GM03348 (cell line): ENCODE measurements at places on chromosomes 1 and 21.

GRCh38 chr1:99755664-99756063, 10.8 kb downstream of the FRRS1 start:
- DNase-seq, result no peak

DNA sequence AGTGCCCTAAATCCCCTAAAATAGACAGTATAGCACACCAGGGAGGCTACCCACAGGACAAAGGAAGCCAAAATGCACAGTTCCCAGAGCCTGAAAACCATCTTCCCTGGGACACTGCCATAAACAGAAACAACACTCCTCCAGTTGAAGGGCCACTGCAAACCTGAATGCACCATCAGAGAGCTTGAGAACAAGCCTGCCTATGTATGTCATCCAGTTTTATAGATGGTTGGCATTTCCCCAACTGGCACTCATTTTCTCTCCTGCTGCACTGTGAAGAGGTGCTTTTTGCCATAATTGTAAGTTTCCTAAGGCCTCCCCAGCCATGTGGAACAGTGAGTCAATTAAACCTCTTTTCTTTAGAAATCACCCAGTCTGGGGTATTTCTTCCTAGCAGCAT, 169.0 kb downstream of the AGBL4 start:
- no peak for DNase-seq

DNA sequence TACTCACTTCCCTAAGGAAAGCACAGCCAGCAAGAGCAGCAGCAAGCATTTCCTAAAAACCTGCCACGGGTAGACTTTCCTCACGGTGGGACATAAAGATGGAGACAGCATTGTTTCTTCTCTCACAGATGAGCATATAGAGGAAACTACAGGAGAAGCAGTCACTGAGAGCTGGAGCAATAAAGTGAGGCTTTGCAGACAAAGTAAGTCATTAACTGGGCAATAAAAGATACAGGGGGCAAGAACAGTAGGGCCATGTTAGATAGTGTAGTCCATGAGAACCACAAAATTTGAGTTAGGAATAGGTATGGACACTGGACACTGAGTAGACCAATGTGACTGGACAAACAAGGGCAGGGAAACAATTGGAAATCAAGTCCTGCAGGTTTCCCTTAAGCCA, 240.1 kb upstream of the NFIA start:
- DNase-seq, result no peak

- DNase-seq, result no peak
These were observed 236.2 kb upstream of the NRIP1 start for GRCh38 chr21:15301014-15301413.

DNA sequence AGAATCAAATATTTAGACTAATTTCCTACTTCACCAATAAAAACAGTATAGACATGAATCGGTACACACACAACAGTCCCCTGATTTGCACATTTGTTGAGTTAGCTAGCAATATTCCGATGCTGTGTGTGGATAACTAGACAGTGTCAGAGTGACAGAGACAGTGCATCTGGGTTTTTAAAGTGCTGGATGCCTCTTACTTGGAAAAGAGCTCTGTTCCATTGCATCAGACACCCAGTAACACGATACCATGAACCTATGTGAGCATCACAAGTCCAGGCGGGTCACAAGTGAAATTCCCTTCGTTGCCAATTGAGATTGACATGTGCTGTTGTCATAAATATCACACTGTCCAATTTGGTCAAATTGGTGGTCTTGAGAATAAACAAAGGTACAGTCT, 82.0 kb upstream of the ESRRG start:
- DNase-seq, result no peak

DNA sequence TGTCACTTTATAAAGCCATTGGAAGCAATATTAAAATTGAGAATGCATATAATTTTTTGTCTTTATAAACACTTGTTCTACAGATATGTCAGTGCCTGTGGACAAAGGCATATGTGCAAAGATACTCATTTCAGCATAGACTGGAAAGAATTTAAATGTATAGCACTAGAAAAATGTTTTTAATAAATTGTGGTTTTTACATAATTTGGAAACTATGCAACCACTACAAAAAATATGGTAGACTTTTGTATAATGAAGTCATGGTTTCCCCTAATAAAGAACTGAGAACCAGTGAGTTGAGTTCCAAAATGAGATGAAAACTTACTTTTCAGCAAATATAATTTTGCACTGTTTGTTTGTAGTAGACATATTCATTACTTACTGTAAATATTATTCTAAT, 48.5 kb downstream of the BRINP3 start:
- DNase-seq, result no peak

DNA sequence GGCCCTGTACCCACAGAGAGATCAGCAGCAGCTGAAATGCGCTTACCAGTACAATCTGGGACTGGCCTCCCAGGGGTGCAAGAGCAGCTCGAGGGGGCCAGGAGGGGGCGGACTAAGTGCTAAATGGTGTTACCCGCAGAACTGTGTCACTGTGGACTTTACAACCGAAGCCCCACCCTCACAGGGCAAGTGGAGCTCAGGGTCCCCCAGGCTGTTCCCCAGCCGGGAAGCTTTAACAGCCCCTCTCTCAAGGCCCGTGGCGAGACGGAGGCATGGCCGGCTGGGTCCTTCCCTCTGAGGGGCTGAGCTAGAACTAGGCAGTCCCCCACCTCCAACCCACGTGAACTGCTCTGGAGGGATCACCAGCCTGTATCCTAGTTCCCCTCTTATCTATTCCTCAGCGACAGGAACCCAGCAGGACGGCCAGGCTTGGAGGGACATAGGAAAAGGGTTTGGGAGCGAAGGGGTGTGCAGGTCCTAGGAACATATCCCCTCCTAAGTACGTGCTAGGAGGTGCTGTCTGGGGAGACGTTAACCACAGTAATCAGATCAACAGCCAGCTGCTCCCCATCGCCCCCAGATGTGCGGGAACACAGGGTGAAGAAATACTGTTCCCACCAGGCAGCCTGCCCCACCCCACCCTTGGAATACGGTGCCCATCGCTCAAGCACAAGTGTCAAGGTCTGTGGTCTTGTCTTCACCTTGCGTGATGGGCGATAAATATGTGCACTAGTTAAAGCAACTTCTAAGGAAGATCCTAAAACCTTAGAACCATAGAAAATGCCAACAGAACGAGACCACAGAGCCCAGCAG, 24.4 kb downstream of the ZBTB17 start:
- DNase-seq, result no peak

DNA sequence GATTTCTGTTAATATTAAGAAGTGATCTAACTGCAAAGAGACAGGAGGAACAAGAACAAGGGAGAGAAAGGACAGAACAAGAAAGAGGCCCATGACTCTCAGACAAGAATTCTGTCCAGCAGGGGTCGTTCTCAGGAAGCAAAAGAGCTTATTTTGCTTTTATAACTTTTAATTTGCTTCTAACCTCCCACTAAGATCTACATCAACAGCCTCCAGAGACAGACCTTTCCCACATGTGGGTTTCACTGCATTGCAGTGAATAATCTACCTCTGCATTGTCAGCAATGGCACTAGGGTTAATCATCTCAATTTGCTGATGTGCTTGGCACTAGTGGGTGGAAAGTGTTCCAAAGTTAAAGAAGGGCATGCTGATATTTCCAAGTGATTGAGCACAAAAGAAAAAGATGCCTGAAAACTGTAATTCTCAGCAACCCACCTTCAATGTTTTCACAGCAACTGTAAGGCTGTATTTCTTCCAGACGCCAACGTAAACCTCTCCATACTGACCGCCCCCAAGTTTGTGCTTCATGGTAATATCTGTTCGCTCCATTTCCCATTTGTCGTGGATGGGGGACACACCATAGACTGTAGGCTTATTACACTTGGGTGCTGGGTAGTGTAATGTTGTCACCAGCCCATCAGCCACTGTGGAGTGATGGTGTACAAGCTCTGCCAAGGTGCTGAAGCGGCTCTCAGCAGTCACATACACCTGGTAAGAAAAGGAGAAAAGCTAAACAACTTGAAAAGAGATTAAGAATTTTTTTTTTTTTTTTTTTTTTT, 39.5 kb downstream of the TOR3A start:
- peak; percentile 50 for DNase-seq

GRCh38 chr1:49526672-49527071, 497.1 kb downstream of the AGBL4 start:
- DNase-seq, result no peak

DNA sequence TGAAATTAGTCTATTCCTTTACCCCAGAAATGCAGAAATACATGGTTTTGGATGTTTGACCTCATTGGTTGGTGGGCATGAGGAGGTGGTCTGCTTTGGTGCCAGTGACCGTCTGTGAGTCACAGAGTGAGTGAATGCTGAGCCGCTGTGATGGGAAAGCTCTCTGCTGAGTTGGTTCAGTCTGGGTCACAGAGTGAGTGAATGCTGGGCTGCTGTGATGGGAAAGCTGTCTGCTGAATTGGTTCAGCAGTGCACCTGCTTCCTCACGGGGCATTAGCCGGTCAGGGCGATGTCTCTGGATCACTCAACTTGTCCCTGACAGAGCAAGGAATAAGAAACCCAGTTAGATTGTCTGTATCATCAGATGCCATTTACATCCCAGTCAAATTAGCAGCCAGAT, 40.8 kb downstream of the ADARB1 start:
- no peak for DNase-seq

DNA sequence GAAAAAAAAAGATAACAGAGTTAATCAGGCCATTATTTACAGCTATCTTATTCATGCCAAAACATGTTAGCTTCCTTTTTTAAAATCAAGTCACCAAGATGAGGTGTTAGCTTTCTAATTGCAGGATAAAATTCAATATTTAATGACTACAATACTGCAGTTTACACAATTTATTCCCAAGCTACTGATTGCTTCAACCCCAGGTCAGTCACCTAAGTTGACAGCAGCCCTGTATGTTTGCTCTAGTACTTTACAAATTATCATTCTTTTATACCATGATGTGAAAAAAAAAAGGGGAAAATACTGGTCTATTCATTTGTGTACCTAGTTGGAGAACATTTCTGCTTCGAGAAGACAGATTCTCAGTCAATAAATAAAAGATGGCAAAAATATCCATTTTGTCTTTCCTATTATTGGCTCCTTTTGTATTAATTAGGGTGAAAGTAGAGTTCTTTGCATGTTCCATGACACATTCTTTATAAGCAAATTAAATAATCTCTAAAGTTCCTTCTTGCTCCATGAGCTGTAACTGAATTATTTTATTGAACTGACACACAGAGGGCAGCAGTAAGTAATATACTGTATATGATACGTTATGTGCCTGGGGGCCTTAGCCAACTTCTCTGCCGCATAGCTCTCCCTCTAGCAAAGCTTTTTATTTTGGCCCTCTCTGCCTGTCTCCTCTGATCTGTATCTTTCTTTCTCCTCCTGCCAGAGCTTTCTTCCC, 48.0 kb downstream of the DIPK1A start:
- no peak for DNase-seq

DNA sequence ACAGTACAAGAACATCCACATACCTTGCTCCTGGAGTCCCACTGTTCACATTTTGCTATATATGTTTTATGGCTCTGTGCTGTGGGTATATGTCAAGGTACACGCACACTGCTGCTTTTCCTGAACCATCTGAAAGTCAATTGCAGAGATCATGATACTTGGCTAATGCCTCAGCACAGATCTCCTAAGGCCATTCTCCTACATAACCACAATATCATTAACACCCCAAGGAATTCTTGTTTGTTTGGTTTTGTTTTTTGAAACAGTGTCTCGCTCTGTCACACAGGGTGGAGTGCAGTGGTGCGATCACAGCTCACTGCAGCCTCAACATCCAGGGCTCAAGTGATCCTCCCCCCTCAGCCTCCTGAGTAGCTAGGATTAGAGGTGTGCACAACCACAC, 16.0 kb downstream of the CTNNBIP1 start:
- no peak for DNase-seq

DNA sequence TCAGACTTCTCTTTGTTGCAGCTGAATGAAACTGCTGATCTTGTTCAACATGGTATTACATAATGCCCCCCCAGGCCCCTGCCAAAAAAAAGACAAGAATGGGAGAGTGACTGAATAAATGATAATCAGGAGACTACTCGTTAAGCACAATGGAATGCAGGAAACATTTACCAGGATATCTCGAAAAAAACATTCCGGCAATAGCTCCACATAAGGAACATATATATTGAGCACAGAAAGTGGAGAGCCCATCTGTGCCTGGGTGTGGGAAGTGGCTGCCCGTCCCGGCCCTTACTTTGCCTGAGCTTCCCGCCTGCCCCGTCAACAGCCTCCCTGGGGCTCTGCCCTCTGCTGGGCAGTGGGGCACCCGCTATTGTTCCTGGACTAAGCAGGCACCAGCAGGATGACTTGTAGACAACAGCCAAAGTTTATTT, 13.3 kb downstream of the TRIM11 start:
- peak; percentile 79 for DNase-seq
